ENCODE measurements at places on chromosomes 4 and X. TPM values are rescaled to one million over a fixed set of nuclear protein-coding genes. Genes with fewer than 3 reads are reported as not detected.

TIGD4 gene
- 1.8 TPM for total RNA-seq

WDR17 gene
- total RNA-seq = 10.1 TPM

TSPAN7 gene
- 38.1 TPM for total RNA-seq

EMD gene
- 51.5 TPM for total RNA-seq

NUDT11 gene
- 0.29 TPM for total RNA-seq

GRCh38 chr4:7186516-7187167, 5.7 kb upstream of the SORCS2 start:
- no peak for DNase-seq

DNA sequence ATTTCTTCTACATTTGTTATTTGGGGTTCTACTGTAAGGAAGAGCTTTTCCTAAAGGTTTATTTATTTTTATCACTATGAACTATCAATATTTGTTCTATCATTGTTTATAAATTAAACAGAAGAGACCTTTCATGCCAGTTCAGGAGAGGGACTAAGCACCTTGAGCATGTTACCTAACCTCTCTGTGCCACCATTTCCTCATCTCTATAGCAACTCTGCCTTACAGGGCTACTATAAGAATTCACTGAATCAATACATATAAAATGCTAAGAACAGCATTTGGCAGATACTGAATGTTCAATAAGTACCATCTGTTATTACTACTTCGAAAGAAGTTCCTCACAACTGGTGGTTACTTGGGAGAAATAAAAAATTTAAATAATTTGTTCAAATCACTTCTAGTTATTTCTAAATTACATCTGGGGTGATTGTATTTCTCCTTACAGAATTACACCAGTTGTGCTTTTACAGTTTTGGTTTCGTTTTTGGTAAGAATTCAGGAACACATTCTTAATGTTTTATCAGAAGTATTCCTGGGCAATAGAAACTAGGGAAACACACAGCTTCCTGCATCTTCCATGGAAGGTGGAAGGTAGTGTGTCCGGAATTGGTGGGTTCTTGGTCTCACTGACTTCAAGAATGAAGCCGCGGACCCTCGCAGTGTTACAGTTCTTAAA, 32.9 kb downstream of the EREG start:
- no peak for DNase-seq

- DNase-seq = no peak
Observed at GRCh38 chrX:55524487-55524886, 34.8 kb upstream of the USP51 start.

All from thyroid gland (tissue), 4 donors.